Activated CD8-positive, alpha-beta memory T cell treated with anti-CD3 and anti-CD28 coated beads, Interleukin-2, amount 10 ng/mL, durations not matched to agents 7 days and 5 days (primary cell): ENCODE measurements at places on chromosomes 12 and 14. TPM values are rescaled to one million over a fixed set of nuclear protein-coding genes. Genes with fewer than 3 reads are reported as not detected.
A peak's percentile ranks its signal among the peaks of the same experiment; 100 is the strongest.

Gene GALNT8
- 0.85 TPM for total RNA-seq

Gene NUBPL
- total RNA-seq, result 6.3 TPM

Gene NAP1L1
- 655 TPM for total RNA-seq

Gene KRT6A
- not detected for total RNA-seq

Gene CCDC197
- not detected for total RNA-seq

Gene HOXC5
- not detected for total RNA-seq

Gene CARMIL3
- total RNA-seq, result 2.9 TPM

Gene PZP
- not detected for total RNA-seq

Gene KRT80
- not detected for total RNA-seq

Gene CERS5
- total RNA-seq, result 55.0 TPM

Gene SLC39A2
- total RNA-seq, result 0.44 TPM

Gene RAPGEF3
- total RNA-seq, result 1.5 TPM

Gene SLC25A47
- total RNA-seq, result not detected

Gene DTX1
- total RNA-seq, result 0.16 TPM

DNA sequence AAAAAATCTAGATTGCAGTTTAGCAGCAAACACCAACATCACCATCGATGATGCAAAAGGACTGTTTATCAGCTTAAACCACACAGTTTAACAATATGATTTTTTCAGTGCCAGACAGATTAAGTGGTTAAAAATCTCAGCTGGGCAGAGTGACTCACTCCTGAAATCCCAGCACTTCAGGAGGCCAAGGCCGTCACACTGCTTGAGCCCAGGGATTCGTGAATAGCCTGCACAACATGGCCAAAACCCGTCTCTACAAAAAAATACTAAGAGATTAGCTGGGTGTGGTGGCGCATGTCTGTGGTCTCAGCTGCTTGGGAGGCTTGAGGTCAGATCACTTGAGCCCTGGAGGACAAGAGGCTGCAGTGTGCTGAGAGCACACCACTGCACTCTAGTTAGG is 8.9 kb downstream of the RSRC2 start:
- DNase-seq, result no peak

- DNase-seq, result no peak
These were observed 444.2 kb downstream of the SNAPC1 start for GRCh38 chr14:62206456-62206855.

GRCh38 chr14:54267172-54267571 is 129.6 kb upstream of the CDKN3 start:
- no peak for DNase-seq

DNA sequence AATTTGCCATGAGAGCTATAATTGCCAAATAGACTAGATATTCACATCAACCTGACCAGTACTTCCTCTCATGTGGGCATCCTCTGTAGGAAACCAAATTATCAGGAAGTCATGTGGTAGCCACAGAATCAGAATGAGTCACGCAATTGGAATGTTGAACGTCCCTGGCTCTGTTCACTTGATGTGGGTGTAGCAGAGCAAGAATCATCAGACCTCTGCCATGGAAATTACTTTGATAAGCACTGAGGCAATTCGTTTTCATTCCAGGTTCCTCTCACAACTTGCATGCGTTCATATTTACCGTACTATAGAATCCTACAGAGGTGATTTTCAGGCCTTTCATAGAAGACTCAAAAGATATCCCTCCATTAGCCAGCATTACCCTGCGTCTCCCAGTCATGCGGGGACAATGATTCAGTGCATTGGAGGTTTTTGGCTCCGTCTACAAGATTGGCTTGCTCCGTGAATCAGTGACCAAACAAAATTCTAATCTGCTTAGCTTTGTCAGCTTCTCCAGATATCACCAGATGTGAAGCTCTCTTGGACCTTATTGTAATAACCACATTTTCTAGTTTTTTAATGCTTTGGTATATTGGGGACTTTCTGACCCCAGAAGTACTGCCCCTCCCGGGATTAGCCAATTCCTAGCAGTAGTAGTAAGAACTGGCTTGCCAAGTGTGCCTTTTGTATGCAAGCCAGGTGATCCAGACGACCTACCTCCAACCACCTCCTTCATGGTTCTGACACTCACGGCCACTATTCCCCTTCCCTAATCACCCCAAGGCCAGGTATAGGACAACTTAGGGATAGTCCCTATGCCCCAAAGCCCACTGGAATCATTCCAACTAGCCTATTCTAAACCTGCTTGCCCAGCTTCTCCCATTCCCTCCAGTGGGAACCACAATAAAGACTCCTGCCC is 133.4 kb downstream of the KICS2 start:
- DNase-seq, result no peak

DNA sequence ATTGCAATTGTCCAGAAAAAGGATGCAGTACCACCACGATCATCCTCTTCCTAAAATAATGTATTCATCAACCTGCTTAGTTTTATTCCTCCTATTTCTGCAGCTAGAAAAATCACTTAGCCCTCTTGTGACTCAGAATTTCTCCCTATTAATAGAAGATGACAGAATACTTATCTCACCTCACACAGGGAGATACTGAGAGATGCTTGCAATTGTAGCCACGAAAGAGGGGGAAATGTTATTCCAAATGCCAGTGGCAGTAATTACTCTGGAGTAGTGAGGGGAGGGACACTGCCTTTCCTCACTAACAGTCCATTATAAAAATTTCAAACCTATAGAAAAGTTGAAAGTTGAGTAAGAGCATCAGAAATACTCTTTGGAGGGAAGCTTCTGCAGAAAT is 11.8 kb upstream of the DUSP6 start:
- no peak for DNase-seq

GRCh38 chr12:120119271-120119973 is 2.9 kb upstream of the RAB35 start:
- DNase-seq, result peak; percentile 53

DNA sequence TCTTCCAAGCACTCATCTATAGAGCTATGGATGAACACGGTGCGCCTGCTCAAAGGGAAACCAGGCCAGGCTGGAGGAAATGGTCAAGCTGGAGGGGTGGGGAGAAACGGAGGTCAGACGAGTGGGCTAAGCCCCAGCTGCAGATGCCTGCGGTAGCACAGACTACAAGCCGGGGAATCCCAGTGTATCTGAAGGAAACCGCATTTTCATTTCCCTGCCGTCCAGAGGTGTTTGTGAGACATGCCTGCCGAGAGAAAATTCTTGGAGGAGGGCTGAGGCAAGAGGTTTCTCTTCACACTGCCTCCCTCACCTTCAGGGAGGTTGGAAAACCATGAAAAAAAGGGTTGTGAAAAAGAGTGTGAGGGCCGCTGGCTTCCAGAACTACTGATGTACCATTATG is 102.0 kb upstream of the FOXN3 start:
- DNase-seq, result no peak

- DNase-seq, result no peak
These were observed 23.1 kb downstream of the ASB2 start for GRCh38 chr14:93953263-93953662.

DNA sequence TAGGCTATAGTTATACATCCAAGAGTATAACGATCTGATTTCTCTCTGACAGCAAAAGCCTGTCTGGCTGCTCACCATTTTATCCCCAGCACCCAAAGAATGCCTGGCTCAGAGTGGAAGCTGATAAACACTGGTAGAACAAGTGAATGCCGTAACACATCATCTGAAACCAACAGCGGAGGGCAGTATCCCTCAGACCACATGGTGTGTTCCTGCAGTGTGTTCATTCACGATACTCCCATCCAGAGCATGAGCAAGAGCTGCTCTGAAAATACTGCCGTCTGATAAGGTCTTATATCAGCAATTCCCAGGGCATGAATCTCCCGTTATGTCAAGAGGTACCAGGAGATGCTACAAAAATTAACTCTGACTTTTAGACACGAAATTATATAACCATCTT is 95.9 kb downstream of the TTC7B start:
- no peak for DNase-seq

DNA sequence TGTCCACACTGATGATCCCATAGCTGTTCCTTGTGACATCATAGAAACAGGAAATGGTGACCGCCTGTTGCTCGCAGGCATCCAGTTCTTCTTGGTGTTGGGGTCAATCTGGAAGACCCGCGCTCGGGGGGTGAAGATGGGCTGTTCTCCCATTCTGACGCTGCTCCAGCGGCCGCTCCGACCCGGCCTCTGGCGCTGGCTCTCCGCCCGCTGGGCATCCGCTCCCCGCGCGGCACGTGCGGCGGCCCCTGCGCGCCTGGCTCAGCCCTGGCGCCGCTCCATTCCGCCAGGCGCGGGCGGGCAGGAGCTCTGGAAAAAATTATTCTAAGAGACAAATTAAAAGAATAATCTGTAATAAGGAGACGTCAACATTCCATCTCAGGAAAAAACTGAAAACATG is 761.1 kb downstream of the TMEM121 start:
- no peak for DNase-seq

DNA sequence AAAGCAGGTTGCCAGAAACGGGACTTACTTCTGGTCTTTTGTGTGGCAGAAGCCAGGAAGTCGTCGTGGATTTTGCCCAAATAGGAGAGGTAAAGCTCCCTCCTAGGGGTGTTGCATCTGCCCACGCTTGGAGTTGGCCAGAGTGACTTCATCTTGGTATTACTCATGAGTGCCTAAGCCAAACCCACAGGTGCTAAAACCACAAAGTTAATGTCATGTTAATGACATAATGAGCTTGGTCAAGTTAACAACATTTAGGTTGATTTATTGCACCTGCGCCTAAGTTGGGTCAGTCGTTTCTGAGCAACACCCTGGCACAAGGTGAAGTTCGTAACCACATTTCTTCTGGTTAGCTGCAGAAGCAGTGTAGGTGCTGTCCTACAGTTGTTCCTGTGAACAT is 225.2 kb downstream of the FUT8 start:
- peak; percentile 84 for DNase-seq

GRCh38 chr12:480831-481816 is 21.4 kb downstream of the B4GALNT3 start:
- no peak for DNase-seq

- DNase-seq, result no peak
These were observed 27.9 kb downstream of the CAPS2 start for GRCh38 chr12:75302225-75302624.

DNA sequence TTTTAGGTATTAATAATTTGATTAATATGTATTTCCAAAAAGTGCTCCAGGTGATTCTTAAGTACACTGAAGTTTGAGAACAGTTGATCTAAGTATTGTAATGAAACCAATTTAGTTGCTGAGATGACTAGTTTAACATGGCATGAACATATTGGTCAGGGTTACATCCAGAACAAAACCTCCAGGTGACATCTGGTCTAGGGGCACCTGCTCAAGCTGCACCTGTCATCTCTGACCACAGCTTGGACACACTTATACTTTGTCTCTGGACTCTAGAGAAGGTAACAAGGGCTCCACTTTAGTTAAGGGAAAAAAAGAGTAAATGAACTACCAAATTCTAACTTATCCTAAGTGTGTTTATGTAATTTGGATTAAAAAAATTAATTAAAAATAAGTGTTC is 8.1 kb downstream of the ARID2 start:
- no peak for DNase-seq

- no peak for DNase-seq
These were observed 31.6 kb upstream of the CD69 start for GRCh38 chr12:9792185-9792900.

- no peak for DNase-seq
These were observed 131.0 kb downstream of the NOVA1 start for GRCh38 chr14:26466862-26467261.

DNA sequence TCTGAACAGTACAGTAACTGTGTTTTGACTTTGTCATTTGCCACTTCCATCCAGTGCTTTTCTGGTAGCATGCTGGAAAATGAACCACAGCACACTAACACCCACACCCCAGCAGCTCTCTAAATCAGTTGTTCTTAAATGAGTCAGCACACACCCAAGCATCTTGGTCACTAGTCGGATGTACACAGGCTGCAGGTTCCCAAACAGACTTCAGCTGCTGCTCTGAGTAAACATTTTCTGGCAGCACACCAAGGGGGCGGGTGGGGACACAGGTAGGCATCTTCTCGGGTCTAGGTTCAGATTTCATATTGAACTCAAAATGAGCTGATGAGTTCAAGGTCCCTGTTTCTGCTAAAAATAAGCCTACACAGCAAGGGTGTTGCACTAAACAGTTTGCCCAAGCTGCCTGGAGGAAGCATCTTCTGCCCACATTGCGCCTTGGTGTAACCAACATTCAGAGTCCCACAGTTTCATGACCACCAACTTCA is 39.8 kb downstream of the IFNG start:
- DNase-seq, result peak; percentile 92
